Right ventricle myocardium inferior (tissue), 1 donor: ENCODE measurements at places on chromosomes 11 and 22. TPM values are rescaled to one million over a fixed set of nuclear protein-coding genes. Genes with fewer than 3 reads are reported as not detected.

Gene MYBPC3
- total RNA-seq = 2,397 TPM

Gene HBB
- total RNA-seq = 140 TPM

Gene TPBGL
- total RNA-seq = 0.16 TPM

- no peak for DNase-seq
These were observed 36.8 kb upstream of the TP53I11 start for GRCh38 chr11:44987506-44987905.

- no peak for DNase-seq
These were observed 47.7 kb upstream of the GAB2 start for GRCh38 chr11:78465169-78465942.

DNA sequence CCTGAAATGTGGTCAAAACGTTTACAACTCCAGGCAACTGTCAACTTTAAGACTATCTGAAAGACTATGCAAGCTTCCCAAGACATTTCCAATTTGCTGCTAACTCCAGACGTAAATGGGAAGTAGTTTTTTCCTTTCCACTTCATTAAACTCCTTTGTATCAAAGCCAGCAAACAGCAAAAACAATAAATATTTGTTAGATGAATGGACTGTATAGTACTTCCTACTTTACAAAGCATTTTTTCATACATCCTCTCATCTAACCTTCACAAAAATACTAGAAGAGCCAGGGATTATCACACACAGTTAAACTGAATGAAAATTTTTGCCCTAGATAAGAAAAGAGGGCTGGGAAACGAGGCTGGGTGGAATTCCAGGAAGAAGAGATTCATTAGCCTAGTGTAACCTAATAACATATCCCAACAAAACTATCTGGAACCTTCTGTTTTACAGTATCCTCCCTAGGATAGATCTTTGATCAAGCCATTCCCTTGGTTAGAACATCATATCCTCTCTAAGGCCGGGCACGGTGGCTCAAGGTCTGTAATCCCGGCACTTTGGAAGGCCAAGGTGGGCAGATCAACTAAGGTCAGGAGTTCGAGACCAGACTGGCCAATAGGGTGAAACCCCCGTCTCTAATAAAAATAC is 10.4 kb downstream of the NUP98 start:
- DNase-seq = no peak

DNA sequence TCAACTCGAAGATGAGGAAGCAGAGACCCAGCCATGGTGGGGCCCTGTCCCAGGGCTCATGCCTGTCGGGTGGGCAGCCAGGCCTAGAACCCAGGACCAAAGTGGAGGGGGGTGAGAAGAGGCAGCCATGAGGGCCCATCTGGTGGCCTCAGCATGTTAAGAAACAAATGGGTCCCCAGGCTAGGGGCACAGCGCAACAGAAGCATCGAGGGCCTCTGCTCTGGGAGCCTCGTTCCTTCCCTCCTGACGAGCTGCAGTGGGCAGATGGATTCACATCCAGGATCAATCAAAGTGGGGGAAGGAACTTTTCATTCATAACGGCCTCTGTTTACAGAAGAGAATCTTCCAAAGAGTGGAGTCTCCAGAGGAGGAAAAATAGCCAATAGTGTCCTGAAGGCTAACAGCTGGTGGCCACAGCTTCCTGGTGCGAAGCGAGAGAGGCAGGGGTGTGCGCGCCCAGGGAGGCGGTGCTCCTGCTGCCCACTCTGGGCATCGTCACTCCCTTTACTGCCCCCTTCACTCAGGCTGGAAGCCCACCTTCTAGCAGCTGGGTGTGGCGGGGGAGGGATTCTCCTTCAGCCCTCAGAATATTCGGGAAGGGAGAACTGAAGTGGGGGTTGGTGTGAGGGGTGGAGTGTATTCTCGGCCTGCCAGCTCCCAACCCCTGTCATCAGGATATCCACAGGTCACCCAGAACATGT is 4.3 kb downstream of the CBX7 start:
- DNase-seq = no peak

DNA sequence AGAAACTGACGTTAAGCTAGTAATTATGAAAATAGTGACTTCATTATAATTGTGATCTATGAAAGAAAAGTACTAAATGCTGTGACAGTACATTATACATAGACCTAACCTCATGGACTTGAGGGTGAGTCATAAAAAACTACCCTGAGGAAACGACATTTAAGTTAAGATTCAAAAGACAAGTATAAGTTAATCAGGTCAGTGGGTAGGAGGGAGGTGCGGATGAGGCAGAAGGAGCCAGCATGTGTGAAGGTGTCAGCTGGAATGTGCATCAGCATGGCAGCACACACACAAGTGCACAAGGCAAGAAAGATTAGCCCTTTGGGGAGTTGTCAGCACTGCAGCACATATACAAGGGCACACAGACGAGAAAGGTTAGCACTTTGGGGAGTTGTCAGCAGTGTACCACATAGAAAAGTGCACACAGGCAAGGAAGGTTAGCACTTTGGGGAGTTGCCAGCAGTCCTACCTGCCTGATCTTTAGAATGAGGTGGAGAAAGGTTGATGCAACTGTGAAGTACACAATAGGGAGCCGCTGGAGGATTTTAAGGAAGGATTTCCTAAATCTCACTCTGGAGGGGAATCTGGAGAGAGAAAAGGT is 31.6 kb upstream of the CAVIN3 start:
- DNase-seq = no peak

- DNase-seq = no peak
These were observed 1.1 kb downstream of the PELI3 start for GRCh38 chr11:66467756-66468155.
